ENCODE measurements at places on chromosomes 5 and 9.

DNA sequence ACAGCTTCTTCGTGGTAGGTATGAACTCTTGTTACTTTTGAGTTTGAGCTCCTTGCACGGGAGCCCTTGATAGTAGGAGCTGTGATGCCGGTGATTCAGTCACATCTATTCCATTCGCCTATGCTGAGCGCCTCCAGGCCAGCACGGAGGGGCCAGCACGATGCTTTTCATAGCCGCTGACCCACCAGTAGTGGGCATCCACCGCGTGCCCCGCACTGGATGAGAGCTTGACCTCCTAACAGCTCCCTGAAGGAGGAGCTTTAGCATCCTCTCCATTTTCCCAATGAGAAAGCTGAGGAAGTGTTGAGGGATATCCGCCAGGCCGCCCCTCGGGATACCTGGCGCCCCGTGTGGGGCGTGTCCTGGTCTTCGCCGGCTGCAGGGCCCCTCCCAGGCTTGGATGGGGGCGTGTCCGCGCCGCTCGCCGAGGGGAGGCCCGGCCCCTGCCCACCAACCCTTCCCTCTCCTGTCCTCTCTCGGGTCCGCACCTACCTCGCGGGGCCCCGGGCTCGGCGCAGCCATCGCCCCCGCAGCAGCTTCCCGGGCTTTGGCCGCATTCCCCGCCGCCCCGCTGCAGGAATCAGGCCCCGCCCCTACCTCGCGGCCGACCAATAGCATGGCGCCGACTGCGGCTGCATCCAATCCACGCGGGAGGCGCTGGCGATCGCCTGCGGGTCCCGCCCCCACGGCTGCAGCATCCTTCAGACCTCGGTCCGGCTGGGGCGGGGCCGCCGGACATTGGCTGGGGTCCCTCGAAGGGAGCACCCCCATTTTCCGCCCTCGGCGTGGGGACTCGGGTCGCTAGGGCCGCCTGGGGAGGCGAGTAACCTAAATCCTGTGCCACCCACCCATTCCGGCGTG is at the start of gene PIP5KL1:
Gene PIP5KL1, minus strand, starts transcription at position 547 of the 861 bp plus-strand sequence. Its CDS starts 25 bp downstream, at position 522.
- DNase-seq = peak; percentile 88

DNA sequence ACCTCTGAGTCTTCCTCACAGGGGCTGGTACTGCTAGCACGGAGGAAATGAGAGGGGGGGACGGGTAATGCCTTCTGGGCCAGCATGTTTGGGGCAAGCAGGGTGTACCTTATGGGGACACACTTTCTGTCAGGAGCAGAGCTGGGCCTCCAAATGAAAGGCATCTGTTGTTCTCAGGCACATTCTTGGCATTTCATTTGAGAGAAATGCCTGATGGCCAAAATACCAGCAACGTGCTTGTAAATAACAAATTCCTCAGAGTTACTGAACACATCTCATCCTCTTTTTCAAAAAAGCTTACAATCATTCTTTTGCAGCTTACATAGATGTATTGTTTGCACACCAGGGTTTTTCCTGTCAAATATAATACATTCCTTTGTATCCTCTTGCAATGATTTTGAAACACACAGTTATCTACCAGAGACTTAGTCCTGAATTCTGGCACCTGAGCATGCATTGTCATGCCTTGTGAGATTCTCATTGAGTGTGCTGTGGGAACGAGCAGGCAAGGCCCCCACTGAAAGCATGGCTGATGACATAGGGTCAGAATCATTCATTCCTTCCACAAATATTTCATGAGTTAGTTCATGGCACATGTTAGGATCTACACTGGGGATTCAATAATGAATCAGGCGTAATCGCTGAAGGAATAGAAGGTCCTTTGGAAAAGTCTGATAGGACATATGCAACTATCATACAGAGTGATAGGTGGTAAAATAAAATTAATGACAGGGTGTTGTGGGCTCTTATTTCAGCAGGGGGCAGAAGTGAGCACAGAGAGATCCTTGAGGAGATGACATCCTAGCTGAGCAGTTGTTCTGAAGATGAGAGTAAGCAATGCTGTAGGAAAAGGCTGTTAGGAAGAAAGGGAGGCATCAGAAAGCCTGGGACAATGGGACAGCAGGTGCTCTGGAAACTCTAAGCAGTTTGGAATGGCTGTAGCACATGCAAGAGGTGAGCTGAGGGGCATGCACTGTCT is 260.9 kb upstream of the TUT7 start:
- peak; percentile 36 for DNase-seq

DNA sequence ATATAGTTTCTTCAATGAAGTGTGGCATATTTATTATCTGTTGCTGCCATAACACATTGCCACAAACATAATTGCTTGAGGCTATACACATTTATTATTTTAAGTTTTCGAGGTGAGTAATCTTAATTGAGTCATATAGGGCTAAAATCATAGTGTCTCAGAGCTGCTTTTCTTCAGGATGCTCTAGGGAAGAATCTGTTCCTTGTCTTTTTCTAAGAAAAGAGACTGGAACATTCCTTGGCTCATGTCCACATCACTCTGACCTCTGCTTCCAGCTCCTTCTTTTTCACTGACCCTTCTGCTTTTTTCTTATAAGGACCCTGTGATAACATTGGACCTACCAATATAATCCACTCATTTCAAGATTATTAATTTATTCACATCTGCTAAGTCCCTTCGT is 632.4 kb upstream of the TYRP1 start:
- DNase-seq = no peak

DNA sequence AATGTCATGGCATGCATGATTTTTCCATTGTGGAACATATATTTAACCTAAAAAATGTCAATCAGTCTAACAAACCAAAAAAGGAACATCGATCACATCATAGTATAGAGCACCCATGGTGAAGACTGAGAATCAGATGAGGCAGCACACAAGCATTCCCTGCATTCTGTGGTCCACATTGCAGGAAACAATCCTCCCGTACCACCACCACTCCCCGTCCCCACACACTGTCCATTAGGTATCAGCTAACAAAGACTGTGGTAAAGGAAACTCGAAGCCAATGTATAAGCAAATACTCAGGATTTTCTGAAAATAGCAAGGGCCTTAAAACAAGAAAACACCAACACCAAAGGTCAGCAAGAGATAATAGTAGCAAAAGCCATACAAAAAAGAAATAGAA is 1104.4 kb upstream of the SEMA6A start:
- DNase-seq = no peak

DNA sequence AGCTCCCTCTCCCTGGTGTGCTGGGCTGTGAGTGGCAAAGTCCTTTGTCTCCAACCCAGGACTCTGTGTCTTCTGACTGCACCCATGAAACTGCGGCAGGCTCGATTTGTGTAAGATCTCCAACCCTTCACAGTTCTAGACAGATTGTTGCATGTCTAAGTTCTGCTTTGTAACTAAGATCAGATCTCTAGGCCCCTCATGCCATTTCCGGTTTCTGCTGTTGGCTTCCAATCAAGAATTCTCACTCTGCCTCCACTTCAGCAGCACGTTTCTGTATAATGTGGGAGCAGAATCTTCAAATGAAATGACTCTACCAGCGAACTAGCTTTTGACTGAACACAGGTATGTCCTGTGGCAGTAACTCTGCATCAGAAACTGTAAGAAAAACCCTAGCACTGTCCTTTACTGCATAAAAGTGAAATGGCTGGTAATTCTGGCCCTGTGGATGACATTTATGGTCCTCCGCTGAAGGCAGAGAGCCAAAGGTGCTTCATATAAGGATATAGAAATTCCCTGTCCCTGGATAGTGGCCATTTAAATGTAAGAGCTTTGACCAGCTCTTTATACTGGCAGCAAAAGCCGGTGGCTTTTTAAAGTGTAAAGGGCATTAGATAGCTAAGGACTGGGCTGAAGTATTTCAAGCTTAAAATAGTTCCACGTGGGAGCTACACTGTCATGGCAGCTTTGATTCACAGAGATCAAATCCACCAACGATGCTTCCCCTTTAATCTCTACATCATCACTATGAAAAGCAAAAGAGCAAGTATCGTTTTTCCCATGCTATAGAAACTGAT is 319.0 kb upstream of the CDH6 start:
- DNase-seq = no peak

- DNase-seq = no peak
Measured at GRCh38 chr9:36275060-36275459, 16.8 kb upstream of the GNE start.

- DNase-seq = no peak
Measured at GRCh38 chr9:130002320-130002719, 40.7 kb downstream of the FNBP1 start.

DNA sequence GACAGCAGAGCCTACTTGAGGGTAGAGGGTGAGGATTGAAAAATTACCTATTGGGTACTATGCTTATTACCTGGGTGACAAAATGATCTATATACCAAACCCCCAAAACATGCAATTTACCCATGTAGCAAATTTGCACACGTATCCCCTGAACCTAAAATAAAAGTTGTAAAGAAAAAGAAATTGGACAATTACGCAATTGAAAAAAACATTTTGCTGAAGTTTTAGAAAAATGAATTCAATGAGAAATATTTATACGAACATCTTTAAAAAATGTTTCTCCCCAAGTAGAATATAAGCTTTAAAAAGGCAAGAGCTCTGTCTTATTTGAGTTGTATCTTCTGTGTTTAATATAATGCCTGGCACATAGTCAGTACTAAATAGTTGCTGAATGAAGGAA is 30.3 kb upstream of the TRAF1 start:
- no peak for DNase-seq

DNA sequence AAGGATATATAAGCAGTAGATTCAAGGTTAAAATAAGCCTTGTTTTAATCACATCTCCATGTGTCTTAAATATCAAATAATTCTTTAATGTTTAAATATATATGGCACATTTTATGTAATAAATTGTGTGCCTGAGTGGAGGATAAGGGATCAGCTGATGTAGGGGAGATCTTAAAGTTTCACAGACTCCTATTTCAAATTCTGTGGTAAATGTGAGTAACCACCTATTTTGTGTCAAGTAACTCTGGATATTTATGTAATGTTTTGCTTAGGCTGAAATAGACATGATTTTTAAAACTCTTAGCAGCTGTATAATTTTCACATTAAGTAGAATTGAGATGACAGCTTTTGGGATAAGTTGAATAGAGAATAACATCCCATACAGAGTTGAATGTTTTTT is 41.3 kb upstream of the ITGA2 start:
- DNase-seq = no peak

- no peak for DNase-seq
Measured at GRCh38 chr5:2748179-2748860, 3.2 kb downstream of the IRX2 start.

DNA sequence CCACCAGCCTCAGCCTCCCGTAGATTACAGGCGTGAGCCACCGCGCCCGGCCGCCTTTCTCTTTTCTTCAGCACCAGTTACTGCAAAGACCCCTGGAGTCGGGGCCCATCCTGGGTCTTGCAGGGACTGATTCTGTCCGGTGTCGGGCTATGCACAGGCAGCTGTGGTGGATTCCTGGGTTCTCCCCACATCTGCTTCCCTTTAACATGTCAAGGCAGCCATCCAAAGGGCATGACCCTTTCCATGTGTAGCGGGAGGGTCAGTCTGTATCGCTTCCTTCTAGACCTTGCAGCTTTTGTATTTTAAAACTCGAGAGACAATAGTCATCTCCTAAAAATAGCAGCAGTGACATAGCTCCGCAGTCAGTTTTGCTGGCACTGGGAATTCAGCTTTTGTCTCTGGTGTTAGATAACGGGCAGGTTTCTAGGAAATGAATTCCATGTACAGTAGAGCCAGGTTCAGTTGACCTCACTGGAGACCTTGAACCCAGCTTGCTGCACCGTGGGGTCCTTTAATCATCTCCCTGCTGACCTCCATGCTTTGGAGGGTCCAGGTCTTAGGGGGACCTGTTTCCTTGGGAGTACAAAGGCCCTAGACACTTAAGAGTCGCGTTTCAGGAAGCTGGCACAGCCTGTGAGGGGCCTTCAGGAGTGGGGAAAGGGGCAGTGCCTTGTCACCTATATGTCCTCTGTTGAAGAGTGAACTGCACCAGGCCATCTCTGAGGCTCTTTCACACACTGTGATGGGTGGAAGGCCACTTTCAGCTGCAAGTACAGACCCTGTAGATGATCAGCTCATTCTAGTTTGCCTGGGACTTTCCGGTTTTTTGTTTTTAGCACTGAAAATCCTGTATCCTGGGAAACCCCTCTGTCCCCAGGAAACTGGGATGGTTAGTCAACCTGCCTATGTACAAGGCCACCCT is 13.8 kb downstream of the ANKRD33B start:
- no peak for DNase-seq

GRCh38 chr9:38186404-38187115 is 117.5 kb upstream of the SHB start:
- DNase-seq = no peak

GRCh38 chr5:81632679-81633078 is 118.2 kb downstream of the SSBP2 start:
- no peak for DNase-seq

GRCh38 chr5:96885518-96886338 is 9.4 kb downstream of the ERAP2 start:
- no peak for DNase-seq

DNA sequence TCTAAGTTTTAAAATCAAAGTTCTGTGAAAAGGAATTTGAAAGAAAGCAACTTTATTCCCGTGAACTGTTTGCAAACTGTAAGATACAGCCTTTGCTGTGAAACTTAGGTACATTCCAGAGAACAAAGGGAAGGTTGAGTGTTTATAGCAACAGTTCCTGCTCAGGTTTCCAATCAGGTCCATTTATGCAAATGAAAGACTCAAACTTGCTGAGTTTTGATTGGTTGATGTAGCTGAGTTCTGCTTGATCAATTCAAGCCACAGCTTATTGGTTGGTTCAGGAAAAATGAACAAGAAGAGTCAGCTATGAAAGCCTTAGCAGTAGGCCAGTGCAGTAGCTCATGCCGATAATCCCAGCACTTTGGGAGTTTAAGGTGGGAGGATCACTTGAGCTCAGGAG is 37.9 kb downstream of the SLC27A6 start:
- DNase-seq = no peak

DNA sequence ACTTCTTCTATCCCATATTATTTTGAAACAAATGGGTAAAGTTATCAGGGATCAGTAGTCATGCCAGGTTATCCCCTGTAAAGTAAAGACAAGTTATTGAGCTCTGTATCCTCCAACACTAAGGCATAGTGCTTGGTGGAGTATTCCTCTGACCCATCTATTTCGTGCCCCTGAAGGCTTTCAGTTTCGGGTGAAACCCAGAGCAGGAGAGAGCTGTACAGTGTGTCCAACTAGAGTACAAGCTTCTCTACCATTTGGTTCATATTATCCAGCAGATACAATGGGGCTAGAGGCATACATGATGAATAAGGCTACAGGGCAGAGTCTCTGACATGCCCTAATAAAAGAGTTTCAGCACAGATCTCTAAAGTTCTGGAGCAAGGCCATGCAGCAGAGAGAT is 3.2 kb upstream of the SLC22A4 start:
- no peak for DNase-seq

DNA sequence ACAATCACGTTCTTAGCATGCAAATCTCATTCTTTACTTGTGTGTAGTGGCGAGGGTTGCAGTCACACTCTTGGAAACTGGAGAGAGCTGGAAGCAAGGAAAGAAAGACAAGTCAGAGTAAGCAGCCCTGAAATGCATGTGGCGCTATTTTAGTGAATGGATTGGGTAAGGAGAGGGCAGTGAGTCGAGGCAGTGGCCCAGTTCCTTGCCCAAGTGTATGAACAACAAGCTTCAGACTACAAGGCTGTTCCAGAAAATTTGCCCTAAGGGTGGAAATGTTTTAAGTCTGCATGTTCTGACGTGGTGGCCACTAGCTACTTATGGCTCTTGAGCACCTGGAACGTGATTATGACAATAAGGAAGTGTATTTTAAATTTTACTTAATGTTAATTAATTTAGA is 59.4 kb upstream of the PTPN3 start:
- no peak for DNase-seq

GRCh38 chr5:161258438-161258837 is 288.1 kb downstream of the GABRB2 start:
- no peak for DNase-seq

All from endothelial cell (in vitro differentiated cells).